SJCRH30 (cell line): ENCODE measurements at places on chromosomes 5 and 9.

- no peak for DNase-seq
These were observed 2.4 kb downstream of the NFIL3 start for GRCh38 chr9:91421128-91421765.

DNA sequence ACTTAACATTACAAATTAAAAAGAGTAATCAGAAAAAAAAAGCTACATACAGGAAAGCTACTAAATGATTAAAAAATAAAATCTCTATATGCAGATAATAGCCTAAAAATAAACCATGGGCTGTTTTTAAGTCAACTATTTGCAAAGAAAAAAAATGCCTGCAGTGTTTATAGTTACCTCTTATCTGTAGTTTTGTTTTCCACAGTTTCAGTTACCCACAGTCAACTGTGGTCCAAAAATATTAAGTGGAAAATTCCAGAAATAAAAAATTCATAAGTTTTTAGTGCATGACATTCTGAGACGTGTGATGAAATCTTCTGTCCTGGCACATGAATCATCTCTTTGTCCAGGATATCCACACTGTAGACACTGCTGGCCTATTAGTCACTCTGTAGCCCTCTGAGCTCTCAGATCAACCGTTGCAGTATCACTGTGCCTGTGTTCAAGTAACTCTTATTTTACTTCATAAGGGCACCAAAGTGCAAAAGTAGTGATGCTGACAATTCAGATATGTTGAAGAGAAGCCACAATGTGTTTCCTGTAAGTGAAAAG is 59.2 kb downstream of the PRELID2 start:
- DNase-seq, result peak; percentile 10

GRCh38 chr9:127366594-127366993 is 30.4 kb upstream of the SLC2A8 start:
- DNase-seq, result no peak

DNA sequence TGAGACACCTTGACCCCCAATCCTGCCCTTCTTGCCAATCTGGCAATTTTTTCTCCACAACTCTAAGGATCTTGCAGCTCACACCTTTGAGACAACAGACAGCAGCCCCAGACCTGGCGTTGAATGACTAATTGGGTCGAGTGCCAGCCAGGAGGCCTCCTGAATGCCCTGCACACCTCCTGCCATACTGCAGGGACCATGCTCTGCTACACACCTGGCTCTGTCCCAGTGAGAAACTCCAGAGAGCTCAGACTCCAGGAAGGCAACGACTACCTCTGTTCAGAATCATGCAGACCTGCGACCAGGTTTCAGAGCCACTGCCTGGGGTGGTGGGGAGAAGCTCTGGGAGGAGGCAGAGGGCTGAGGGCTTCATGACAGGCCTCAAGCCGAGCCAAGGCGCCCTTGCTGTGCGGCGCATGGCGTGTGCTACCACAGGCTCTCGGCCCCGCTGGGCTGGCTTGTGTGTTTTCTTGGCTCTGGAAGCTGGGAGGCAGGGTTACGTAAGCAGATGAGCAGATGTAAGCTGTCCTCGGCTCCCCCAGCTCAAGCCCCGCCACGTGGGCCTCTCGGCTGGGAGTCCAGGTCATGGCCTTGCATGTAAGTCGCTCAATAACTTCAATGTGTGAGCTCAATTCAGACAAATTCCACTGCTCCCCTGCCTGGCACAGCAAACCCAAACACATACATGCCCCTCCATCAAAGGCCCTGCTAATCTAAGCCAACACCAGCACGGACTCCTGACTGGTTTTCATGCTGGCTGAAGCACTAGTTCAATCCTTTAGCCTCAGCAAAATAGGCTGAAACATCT is 27.5 kb downstream of the B4GALT1 start:
- DNase-seq, result no peak

DNA sequence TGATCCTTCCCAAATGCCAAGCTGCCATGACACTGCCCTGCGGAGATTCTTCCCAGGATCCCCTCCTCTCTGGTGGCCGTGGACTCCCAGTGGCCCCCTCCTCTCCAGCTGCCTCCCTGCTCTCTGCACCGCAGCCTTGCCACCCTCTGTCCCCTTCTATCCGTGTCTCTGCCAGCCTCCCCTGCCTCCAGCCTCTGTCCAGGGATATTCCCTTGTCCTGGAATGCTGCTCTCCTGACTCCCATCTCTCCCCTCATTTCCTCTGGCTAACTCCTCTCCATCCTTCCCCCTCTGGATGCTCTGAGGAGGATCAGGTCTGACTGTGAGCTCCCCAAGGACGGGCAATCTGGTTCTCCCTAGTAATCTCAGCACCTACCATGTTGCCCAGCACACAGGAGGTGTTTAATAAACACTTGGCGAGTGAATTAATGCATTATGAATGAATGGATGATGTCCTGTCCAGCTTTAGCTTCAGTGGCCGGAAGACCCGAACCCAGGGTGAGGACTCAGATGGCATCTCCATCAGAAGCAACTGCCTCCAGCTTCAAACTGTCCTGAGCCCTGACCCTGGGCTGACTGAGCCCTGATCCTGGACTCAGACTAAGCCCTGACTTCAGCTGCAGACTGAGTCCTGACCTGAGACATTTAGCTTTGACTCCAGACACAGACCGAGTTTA is 7.5 kb upstream of the CRB2 start:
- DNase-seq, result no peak

DNA sequence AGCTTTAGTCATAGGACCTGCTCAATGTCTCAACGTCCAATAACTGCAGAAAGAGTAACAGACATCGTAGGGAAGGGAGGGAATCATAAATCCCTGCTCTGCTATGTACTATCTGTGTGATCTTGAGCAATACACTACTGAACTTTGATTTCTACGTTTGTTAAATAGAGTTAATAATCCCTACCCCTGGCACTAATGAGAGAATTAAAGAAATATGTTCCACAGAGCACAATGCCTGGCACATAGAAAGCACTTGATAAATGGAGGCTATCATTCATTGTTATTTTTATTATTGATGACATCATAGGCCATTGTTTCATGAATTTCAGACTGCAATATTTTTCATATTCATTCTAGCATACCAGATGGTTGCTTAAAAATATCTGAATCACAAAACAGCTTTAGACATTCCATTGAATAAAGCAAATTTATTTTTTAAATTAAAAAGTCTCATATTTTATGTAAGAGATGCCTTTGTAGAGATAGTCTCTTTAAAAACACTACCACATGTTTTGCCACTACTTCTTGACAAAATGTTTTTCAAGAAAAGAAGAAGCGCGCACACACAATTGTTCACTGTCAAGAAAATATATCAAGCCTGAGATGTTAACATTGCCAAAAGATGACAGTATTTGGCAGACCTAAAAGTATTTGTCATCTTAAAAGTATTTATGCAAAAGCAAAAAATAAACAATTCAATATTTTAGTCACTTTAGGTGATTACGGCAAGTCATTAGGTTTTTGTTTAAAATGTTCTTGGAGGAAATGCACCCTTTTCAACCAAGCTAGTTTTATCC is 108.5 kb downstream of the EBF1 start:
- DNase-seq, result no peak

GRCh38 chr9:84875193-84875592 is 205.7 kb downstream of the NTRK2 start:
- DNase-seq, result no peak

DNA sequence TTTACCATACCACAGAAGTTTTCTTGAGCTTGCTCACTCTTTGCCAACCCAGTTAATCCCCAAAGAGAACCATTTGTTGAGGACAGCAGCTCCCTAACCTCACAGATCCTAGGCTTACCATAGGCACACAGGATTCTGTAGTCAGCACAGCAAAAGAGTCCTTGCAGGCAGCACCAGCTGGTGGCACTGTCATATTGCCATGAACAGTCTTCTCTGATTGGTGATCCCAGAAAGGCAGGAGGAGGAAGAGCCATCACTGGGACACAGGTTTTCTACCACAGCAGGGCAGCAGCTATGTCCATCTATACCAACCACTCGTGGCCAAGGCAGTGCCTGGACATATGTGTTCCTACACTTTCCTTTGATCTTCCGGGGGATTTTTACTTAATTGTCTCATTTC is 297.1 kb upstream of the CD180 start:
- peak; percentile 13 for DNase-seq

DNA sequence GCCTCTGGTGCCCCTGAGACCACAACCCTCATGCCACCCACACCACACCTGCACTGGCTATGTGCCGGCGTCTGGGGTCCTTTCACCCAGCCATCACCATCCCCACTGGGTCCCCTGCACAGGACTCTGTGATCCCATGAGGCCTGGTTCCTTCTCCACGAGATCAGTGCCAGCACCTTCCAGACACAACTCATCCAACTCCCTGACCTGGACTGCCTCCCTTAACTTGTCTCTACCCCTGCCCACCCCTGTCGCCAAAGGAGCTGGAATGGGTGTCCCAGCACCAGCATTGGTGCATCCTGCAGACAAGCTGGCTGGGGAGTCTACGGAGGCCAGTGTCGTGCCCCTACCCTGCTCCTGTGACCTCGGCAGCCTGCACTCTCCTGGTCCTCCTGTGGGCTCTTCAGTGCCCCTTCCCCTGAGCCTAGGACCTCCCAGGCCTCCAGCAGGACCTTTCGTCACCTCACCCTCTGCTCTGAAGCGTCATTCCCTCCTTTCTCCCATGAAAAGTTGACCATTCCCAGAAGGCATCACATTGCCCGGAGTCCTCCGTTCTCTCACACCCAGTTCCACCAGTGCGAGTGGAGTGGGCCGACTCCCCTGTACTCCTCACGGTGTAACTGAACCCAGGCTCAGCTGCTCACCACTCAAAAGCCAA is 87.7 kb downstream of the NSUN2 start:
- DNase-seq, result no peak

- DNase-seq, result no peak
These were observed 93.0 kb downstream of the FGF18 start for GRCh38 chr5:171512397-171512796.

DNA sequence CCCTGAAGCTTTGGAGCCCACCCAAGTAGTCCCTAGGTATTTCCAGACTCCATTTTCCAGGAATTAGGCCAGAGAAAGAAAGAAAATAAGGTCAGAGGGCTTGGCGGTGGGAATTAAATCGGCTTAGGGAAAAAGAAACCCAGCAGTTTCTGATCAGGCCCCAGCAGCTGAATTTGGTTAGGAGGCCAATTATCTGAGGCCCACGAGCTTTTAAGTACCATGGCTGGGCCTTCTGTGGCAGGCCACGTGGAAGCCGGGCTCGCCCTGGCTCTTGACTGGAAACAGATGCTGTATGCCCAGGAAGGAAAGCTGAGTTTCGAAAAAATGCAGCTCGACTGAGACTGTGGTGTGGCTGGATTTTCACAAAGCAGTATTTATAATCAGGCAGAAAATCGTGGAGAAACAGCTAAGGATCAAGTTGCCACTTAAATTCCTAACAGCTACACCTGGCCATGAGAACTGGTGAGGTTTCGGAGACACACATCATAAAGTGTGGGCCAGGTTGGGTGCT is 75.1 kb upstream of the PANK3 start:
- DNase-seq, result peak; percentile 79

- peak; percentile 99 for DNase-seq
These were observed 106.7 kb downstream of the MCTP1 start for GRCh38 chr5:95178046-95178651.

GRCh38 chr5:5804478-5805233 is 382.2 kb downstream of the ICE1 start:
- DNase-seq, result no peak

DNA sequence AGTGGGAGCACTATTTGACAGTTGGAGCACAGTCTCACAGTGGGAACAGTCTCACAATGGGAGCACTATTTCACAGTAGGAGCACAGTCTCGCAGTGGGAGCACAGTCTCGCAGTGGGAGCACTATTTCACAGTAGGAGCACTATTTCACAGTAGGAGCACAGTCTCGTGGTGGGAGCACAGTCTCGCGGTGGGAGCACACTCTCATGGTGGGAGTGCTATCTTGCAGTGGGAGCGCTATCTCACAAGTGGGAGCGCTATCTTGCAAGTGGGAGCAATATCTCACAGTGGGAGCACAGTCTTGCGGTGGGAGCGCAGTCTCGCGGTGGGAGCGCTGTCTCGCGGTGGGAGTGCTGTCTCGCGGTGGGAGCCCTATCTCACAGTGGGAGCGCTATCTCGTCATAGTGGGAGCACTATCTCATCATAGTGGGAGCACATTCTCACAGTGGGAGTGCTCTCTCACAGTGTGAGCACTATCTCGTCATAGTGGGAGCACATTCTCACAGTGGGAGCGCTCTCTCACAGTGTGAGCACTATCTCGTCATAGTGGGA is 56.1 kb downstream of the MED10 start:
- DNase-seq, result no peak

DNA sequence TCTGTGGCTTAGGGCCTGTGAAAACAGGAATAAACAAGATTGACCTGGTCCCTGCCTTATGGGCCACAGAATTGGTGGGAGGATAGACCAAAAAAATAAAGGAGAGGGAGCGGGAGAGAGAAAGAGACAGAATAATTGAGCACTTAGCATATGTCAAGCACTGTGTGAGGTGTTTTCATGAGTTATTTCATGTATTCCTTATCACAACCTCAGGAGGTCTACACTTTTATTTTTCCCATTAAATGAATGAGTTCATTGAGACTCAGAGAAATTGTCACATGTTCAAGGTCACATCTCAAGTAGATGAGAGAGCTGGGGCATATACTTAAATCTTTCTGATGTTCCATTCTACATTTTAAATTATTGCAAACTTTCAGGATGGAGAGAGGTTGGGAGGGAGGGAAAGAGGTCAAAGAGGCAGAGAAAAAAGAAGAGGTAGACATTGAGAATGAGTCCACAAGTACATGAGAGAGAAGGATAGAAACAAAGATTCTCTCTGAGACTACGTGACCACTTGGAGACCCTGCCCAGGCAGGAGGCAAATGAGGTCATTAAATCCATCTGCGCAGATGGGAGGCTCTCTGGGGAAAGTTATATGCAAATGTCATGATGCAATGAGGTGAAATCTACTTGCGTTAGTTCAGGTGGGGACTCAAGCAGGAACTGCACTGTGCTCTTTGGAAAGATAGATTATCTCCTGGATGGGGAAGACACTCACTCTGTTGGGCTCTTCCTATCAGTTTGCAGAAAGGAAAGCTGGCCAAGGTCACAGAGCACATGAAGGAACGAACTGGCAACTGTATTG is 241.5 kb downstream of the PAPPA start:
- DNase-seq, result no peak

DNA sequence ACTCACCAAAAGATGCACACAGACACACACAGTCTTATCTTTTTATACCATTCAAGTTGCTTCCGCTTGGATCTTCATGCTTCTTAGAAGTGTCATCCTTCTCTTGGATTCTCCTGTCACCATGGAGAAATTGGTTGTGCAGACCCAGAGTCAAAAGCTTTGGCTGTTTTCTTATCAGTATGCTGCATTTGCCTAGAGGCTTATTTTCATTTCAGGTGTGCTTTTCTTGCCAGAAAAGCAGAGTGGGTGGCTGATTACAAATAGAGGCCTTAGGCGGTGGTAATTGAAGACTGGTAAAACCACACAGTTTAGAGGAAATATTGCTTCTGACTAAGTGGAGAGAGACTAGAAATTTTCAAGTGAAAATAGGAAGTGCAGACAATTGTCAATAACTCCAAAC is 70.2 kb upstream of the TLE4 start:
- no peak for DNase-seq

GRCh38 chr5:64678374-64678773 is 11.9 kb upstream of the SHISAL2B start:
- no peak for DNase-seq

GRCh38 chr9:129412814-129413536 is 207.9 kb downstream of the C9orf50 start:
- peak; percentile 44 for DNase-seq

GRCh38 chr9:26735160-26735559 is 157.4 kb downstream of the CAAP1 start:
- DNase-seq, result no peak

GRCh38 chr9:88697764-88698432 is 162.9 kb downstream of the NXNL2 start:
- no peak for DNase-seq

GRCh38 chr5:105034401-105034763 is 1471.8 kb upstream of the NUDT12 start:
- DNase-seq, result no peak

GRCh38 chr5:66985417-66985816 is 211.2 kb downstream of the CD180 start:
- DNase-seq, result no peak
